ENCODE measurements at places on chromosomes 2 and 18.
A peak's percentile ranks its signal among the peaks of the same experiment; 100 is the strongest.

DNA sequence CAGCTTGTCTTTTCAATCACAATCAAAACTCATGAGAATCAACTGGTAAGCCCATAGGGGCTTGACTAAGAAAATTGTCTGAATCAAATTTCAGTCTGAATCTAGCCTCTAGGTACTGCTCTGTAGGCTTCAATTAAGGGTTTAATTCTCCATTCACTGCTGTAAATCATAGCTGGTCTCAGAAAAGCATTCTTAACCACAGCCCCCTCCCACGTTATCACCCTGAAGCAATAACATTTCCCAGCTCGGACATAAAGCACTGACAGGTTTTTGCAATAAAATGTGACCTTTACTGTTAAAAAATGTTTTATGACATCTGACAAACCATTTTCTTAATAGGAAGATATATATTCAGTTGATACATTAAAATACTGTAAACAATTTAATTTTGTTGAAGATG, 55.0 kb downstream of the LRP1B start:
- no peak for DNase-seq

- DNase-seq: no peak
Measured at GRCh38 chr2:191049728-191050639, 36.0 kb upstream of the STAT1 start.

DNA sequence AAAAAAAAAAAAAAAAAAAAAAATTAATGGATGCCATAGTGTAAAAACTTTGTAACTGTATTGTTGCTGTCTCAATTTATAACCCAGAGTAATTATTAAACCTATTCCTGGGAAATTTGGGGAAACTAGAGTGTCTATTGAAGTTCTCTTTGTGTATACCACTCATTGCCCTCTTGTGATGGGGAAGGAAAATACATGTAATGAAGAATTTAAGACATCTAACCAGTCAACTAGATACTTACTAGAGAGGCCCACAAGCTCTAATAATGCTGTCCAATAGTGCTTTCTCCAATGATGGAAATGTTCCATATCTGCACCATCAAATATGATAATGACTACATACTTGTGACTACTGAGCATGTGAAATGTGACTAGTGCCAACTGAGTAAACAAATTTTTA, 168.5 kb upstream of the SLC39A10 start:
- DNase-seq: no peak

DNA sequence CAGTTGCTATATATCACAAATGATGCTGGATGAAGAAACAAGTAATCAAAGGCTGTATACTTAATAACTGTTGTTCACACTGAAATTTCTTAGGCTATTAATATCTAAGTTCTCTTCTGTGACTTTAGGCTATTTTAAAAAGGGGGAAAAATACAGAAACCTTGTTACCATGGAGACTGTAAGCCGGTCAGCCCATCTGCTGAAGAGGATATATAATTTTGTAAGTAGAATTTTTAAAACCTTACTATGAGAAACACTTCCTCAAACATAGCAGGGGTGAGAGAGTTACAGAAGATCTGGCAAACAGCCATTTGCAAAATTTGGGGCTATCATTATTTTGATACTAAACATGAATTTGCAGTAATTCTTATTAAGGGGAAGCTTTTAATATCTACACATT, 27.8 kb downstream of the CACNB4 start:
- DNase-seq: no peak

- no peak for DNase-seq
Measured at GRCh38 chr2:77479395-77479794, 42.8 kb downstream of the LRRTM4 start.

DNA sequence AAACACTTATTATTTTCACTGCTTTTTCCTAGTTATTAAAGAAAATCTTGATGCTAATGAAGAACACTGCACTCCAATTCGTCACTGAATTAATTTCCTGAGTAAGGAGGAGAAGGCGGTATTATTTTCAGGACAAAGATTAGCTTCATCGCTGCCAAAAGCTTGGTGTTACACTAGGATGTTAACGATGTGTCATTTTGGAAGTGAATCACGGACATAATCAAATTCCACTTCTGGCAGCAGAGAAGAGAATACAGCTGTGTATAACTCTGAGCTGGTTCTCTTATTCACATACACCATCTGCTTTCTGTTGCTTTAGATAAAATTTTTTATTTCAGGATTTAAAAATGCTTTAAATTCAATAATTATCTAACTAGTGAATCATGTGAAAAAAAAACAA, 74.1 kb downstream of the SCG2 start:
- no peak for DNase-seq

GRCh38 chr2:18063826-18064470, 185.5 kb downstream of the KCNS3 start:
- no peak for DNase-seq

DNA sequence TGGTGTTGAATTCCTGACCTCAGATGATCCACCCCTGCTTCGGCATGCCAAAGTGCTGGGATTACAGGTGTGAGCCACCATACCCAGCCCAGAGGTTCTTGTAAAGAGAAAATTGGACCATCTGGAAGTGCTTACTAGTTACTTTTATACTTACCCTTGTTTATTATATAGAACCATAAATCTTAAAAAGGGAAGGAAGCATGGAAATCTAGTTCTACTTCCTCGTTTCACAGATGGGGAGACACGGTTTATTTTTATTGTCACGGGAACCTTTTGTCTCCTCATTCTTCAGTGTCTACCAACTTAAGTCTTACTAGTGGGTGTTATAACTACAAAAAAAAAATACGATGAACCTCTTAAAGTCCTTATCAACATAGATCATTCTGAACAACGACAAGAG, 45.8 kb upstream of the PDK1 start:
- DNase-seq: no peak

DNA sequence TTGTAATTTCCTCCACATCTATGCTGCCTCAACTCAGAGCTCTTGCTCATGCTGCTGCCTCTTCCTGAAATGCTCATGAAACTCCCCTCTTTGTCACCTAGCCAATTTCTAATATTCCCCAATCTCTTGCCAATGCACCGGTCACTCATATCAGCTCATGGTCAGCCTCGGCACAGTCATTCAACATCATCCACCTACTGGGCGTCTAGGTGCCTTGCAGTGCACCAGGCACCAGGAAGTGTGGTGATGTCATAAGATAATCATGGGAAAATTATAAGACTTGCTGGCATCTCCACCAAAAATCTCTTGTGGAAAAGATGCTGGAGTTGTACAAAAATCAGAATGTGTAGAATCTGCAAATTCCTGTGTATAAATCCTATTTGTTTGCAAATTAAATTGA, 52.6 kb upstream of the RAB27B start:
- DNase-seq: peak; percentile 64

DNA sequence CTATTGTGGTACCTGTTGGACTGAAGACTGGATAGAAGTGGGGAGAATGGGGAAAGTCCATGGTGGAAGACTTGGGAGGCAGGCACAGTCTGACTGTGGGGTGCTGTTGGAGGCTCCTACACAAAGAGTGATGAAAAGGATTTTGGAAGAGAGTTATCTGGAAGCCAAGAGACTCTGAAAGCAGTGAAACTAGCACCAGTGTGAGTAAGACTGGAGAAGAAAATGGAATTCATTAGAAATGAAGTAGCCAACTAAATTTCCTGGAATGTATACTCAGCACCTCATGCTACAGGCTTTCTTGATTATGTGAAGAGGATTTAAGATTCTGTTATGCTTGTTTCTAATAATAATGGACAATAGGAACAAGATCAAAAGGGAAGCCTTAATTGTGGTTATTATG, 27.7 kb downstream of the ELP2 start:
- DNase-seq: no peak

DNA sequence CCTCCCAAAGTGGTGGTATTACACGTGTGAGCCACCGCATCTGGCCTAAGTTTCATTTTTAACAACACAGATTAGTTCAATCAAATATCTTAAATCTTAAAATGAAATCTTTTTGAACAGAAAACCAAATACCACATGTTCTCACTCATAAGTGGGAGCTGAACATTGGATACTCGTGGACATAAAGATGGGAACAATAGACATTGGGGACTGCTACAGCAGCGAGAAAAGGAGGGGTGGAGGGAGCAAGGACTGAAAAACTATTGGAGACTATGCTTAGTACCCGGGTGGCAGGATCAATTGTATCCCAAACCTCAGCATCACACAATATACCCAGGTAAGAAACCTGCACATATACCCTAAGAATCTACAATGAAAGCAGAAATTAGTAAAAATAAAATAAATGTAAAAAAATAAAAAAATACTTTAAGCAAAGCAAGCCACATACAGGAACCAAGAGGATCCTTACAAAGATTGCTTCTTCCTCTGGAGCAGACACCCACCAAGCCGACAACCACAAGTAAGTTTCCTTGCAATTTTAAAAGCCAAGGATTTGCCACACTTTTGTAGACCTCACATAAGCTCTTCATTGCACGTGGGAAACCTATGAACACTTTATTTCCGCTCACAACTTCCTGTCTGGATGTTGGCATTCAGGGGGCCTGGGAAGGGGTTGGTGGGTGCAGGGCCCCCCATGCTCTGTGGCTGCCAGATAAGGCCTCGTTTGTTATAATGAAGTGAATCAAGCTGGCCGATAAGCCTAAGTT, 147.9 kb downstream of the MYCN start:
- DNase-seq: no peak

DNA sequence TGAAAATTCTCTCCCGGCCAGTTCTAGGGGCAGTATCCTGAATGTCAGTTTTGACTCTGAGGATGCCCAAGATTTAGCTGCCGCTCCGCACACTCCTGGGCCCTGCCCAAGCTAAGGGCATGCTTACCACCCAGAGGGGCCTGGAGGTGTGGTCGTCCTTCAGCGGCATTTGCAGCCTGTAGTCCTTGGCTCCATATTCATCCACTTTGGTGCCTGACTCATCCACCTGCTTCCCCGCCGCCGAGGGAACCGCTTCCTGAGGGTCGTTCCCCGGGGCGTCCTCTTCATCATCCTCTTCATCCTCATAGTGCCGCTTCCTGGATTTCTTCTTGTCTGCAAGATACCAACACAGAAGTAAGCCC, 577 bp downstream of the ERCC3 start:
- no peak for DNase-seq

DNA sequence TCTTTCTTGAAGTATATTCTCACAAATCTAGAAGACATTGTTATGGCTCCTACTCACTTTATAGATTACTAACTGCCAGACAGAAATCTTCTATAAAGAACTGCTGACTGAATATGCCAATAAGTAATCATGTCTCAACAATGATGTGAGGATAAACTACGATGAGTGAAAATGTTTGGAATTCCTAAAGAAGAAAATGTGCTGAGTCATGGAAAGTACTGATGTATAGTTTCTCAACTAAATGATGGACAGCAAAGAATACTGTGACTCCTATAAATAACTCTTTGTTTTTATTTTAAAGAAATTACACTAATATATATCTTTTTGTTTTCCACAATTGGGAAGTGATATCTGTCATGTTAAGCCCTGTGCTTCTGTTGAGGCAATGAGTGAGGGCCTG, 232.9 kb downstream of the LNPK start:
- no peak for DNase-seq

DNA sequence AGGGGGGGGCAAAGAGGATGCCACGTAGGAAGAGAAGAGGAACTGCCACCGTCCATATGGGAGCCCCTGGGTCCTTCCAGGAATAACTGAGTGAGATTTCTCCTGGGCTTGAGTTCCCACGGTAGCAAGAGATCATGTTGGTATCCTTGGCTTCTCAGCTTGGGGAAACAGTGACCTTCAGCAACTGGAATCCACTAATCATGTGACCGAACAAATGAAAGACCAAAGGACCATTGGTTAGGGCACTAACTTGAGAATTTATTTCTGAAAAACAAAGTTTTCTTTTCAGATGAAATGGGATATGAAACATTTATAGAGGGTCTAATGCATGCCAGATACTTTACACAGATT, 259.4 kb upstream of the ID2 start:
- no peak for DNase-seq

DNA sequence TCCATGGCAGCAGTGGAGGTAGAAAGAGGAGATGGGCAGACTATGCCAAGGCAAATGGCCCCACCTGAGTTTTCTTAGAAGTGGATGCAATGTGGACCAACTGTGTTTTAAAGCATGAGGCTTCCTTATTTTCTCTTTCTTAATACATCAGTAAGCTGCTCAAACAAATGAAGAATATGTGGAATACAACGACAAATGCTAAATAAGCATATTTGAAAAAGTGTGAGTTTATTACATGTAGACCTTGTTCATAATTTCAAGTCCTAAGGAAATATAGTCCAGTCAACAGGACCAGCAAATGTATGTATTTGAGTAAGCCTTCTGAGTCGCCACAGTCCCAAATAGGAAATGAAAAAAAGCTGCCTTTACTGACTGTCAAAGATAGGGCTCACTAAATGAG, 177.8 kb downstream of the PRPF40A start:
- no peak for DNase-seq

GRCh38 chr18:10562773-10563160, 36.9 kb downstream of the NAPG start:
- no peak for DNase-seq

GRCh38 chr2:190838492-190838910, 42.1 kb upstream of the GLS start:
- DNase-seq: no peak

DNA sequence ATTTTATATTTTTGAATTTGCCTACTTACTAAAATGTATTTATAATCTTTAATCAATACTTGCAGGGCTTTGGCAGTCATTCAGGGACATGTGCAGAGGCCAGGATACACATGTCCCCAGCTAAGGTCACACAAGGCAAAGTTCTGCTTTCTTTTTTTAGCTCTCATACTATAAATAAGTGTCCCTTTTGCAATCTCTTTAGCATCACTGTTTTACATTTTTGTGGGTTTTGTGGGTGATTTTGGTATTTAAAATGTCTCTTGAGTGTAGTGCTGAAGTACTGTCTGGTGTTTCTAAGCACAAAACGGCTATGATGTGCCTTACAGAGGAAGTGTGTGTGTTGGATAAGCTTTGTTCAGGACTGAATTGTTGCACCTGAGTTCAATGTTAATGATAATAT, 309.0 kb upstream of the GULP1 start:
- no peak for DNase-seq

GRCh38 chr2:11364565-11364887, 20.1 kb upstream of the ROCK2 start:
- no peak for DNase-seq

DNA sequence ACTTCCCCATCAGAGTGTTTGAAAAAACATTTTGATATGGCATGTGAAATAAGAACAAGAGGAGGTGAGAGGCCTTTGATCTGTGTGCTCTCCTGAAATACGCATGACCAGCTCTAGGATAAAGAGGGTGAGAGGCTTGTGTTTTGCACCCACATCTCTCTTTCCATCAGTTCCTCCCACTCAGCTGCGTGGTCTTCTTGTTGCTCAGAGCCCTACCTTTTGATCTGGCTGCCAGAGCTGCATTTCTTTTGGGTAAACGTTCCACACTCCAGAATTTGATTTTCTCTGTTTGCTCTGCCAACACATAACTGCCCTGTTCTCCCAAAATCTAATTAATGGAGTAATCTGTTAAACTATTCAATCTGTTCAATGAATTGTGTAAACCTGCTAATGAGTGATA, 72.0 kb upstream of the FN1 start:
- DNase-seq: no peak

DNA sequence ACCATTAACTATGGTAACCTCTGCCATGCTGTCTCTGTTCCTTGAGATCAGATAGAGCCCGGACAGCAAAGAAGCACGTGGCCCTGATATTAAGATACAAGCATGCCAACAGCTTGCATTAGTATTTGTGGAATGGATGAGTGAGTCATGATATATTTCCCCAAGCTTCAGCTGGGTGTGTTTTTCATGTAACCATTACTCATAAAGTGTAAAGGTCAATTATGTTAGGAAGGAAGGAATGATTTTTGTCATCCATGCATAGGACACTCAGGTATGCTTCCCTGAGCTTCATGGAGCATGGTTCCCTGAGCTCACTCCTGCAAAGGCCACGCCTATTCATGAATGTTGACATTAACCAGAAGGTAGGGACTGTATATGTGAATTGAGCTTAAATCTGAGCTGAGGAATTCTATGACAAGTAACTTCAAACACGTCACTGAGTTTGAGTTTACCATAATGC, 74.6 kb downstream of the ARL4C start:
- peak; percentile 82 for DNase-seq
